Hindlimb muscle (tissue), 1 donor: ENCODE measurements at places on chromosomes 6 and 20. TPM values are rescaled to one million over a fixed set of nuclear protein-coding genes. Genes with fewer than 3 reads are reported as not detected.

Gene SLC22A3
- 8.7 TPM for polyA plus RNA-seq

Gene TRPC4AP
- 62.0 TPM for polyA plus RNA-seq

Gene PTGIS
- 28.0 TPM for polyA plus RNA-seq

Gene HLA-DQB2
- 0.70 TPM for polyA plus RNA-seq

Gene TMEM14B
- 65.9 TPM for polyA plus RNA-seq

Gene MDFI
- polyA plus RNA-seq, result 57.0 TPM

Gene STMND1
- polyA plus RNA-seq, result not detected

Gene RWDD2A
- 2.8 TPM for polyA plus RNA-seq

Gene GLP1R
- not detected for polyA plus RNA-seq

Gene THBS2
- 31.9 TPM for polyA plus RNA-seq

Gene VIP
- 1.4 TPM for polyA plus RNA-seq

DNA sequence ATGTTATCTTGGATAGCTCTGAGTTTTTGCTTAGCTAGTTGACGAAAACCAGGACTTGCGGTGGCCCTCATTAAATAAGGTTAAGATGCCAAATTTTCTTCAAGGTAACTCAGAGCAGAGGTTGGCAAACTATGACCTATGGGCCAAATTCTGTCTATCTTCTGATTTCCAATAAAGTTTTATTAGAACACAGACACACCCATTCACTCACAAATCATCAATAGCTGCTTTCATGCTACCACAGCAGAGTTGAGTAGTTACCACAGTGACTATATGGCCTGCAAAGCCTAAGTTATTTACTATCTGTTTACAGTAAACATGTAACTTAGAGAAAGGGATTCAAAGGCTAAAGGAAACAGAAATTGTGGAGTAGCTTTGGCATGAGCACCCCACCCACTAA is 23.6 kb downstream of the DCDC2 start:
- DNase-seq, result no peak

DNA sequence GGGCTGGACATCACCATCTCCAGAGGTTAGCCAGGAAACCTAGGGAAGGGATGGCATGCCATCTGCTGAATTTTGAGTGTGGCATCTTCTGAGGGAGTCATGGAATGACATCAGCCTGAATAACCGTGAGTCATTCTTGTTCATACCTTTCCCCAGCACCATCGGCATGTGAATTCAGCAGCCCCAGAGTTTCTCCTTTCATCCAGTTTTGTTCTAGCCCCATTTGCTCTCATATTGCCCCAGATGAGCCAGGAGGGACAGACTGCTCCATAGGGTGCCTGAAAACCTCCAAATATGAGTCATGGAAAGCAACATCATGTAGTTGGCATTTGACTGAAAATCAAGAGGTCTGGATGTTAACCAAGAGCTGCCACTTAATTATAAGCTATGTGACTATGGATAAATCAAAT is 219.2 kb upstream of the SGK1 start:
- no peak for DNase-seq

DNA sequence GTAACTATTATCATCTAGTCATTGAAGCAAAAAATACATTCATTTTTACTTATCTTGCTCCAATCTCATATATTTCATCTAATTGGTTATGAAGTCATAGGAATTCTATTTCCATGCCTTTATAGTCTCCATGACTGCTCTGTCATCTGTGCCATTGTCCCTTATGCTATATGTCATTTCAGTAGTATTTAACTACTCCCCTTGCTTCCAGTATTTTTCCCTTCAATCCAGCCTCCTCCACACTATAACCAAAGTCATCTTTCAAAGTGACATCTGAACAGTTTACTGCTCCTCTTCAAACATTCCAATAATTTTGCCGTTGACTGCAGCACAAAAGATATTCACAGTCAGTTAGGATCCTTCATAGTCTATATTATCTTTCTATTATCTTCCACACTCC is 216.6 kb upstream of the HS3ST5 start:
- no peak for DNase-seq

- DNase-seq, result no peak
Measured at GRCh38 chr20:61464307-61465303, 212.5 kb downstream of the CDH4 start.

GRCh38 chr6:52162940-52163908 is 23.0 kb upstream of the IL17A start:
- DNase-seq, result no peak

- DNase-seq, result peak; percentile 13
Measured at GRCh38 chr6:37988127-37988526, 168.6 kb downstream of the ZFAND3 start.

GRCh38 chr6:11414176-11414963 is 123.2 kb upstream of the TMEM170B start:
- DNase-seq, result no peak

DNA sequence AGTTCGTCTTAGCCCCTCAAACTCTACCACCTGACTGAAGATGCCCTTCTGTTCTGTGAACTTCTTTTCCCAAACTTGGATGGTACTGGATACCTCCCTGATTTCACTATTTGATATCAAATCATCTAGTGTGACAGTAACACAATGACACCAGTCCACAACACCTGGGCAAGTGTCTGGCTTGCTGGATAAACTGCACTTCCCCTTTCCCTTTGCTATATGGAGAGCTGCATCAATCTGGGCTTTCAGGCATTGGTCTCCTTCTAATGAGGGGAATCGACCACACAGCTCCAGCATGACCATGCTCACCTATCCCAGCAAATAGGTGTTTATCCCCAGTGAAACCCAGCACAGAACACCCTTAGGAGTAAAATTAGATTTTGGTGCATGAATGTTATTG is 3.1 kb downstream of the F13A1 start:
- no peak for DNase-seq

DNA sequence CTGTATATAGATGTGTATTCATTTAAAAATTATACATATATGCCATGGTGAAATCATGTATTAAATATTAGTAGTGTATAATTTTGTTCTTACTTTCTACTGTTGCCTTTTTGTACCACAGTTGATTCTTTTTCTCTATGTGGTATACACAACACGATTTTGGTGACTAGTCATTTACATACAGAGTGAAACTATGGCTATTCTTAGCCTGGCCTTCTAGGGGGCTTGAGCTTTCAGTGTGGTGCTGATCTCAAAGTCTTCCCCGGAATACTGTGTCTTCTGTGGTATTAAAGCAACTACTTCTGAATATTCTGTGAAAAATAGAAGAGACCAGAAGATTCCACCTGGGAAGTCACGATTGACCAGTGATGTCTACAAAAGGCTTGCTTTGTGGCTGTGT is 301.9 kb downstream of the UTRN start:
- no peak for DNase-seq

GRCh38 chr6:75657327-75657726 is 55.6 kb downstream of the SENP6 start:
- DNase-seq, result no peak

GRCh38 chr6:156687789-156688619 is 89.2 kb upstream of the ARID1B start:
- DNase-seq, result no peak

- peak; percentile 15 for DNase-seq
Measured at GRCh38 chr6:2274981-2275891, 29.8 kb upstream of the GMDS start.

DNA sequence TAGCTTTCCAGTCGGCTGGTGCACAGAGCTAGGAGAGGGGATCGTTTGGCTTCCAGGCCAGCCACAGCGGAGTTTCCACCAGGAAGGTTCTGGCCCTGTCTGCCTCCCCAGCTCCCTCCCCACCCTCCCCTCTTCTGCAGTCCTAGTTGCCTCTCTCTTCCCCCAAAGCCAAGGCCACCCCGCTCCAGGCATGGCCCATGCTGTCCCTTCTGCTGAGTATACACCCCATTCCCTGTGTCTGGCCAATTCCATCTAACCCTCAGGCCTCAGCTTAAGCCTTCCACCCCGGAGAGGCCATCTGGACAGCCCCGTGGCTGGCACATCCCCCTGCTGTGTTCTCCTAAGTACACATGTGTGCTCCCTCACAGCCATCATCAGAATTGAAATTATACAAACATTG is 167.4 kb downstream of the CDH4 start:
- no peak for DNase-seq

- DNase-seq, result peak; percentile 58
Measured at GRCh38 chr6:912871-913835, 220.2 kb upstream of the EXOC2 start.

DNA sequence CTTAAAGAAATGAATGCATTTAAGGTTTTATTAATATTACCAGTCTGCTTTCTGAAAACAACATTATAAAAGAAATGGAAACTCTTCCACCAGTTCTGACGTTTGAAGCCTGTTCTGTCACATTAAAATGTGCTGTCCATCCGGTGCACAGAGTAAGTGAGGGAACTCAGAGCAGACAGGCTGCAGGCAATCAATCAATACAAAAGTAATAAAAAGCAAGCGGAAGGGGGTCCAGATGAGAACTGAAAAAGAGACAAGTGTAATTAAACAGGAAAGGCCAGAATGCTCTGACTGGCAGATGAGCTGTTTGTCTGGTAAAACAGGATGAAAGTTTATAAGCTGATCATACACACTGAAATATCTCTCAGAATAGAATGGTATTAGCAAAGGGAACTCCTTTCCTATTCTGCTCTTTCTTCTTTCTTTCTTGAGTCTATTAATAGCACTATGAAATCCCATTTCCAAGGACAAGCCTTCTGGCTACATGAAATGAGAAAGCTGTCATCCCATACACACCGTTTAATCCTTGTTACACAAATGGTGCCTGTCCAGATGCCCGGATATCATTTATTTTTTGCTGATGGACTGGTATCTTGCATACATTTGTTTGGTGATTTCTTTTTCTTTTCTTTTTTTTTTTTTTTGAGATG is 94.3 kb downstream of the RAMACL start:
- DNase-seq, result no peak

- no peak for DNase-seq
Measured at GRCh38 chr6:168280020-168280898, 39.3 kb downstream of the DACT2 start.

DNA sequence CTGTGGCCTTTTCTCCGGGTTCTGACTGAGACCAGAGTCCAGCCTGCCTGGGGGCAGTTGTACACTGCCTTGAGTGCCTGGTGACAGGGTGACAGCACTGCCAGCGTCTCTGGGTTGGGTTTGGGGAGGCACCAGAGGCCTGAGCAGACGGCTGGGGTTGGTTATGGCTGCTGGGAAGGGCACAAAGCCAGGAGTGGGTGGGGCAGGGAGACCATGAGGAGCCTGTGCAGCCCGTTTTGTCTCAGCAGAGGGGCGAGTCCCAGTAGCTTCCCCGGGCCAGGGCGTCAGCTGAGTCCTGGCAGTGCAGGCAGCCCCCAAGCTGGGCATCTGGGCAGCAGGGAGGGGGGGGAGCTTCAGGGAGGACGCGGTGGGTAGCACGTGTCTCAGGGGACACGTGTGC is 15.3 kb upstream of the SULF2 start:
- DNase-seq, result no peak

GRCh38 chr6:56349194-56349593 is 101.8 kb upstream of the COL21A1 start:
- no peak for DNase-seq

DNA sequence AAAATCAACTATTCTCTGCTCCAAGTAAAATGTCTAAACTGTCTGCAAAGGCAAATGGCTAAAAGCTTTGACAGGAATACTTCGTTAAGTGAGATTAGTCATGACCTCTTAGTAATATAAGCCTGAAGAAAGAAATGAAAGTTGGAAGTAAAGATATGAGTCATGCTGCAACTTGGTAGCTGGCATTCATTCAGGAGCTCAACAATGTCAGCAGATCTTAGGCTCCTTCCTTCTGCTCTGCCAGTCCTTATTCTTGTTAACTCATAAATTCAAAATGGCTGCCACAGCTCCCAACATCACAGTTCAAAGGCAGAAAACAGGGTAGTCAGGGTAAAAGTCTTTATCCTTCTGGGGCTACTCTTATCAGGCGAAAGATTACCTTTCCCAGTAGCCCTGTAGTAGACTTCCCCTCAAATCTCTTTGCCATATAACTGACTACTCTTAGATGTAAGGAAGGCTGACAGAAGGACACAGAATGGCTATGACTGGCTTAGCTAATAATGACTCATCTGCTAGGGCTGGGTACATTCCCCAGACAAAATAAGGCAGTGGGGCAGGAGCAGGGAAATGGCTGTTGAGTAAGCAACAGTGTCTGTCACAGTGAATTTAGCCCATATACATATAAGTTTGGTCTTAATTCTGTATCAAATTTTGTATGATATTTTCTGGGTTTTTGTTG is 24.4 kb upstream of the C6orf62 start:
- peak; percentile 15 for DNase-seq

DNA sequence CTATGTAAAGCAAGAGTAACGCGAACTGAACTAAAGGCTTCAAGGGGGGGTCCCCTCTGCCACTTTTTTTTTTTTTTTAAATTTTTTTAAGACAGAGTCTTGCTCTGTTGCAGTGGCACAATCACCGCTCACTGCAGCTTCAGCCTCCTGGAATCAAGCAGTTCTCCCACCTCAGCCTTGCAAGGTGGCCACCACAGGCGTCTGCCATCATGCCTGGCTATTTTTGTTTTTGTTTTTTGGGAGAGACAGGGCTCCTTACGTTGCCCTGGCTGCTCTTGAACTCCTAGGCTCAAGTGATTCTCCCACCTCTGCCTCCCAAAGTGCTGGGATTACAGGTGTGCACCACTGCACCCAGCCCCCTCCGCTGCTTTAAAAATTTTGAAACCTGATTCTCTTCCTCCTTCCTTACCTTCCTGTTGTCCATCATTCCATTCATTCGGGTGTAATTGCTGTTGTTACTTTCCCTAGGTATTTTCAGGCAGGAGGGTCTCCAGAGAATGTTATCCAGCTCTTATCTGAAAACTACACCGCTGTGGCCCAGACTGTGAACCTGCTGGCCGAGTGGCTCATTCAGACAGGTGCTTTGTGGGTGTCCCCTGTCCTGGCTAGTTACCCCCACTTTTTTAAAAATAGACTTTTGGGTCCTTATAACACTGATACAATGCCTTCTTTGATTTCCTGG is 5.4 kb downstream of the NELFCD start:
- no peak for DNase-seq

DNA sequence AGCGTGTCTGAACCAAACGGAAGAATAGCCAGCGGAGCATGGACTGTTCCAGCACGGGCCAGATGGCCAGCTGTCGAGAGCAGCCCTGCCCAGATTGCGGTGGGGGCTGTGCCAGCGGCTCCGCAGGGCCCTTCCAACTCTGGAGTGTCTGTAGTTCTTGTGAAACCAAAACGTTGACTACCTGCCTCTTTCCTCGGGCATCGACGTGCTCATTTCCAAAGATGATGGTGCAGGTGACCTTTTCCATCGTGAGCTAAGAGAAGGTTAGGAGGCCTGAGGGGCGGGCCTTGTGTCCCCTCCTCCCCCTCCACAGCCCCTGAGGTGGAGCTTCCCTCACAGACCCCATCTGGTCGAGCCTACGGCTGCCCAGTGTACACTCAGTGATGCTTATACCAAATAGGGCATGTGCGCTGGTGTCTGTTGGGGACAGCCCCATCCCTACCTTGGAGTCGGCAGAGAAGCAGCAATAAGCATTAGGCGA is 12.9 kb upstream of the C20orf144 start:
- DNase-seq, result no peak
